H1 (cell line): ENCODE measurements at places on chromosomes 3 and 15. TPM values are rescaled to one million over a fixed set of nuclear protein-coding genes. Genes with fewer than 3 reads are reported as not detected.

- no peak for DNase-seq
These were observed 78.2 kb downstream of the FAIM start for GRCh38 chr3:138686771-138687221.

GRCh38 chr15:51837792-51838251 lies 8.4 kb downstream of the TMOD3 start:
- no peak for DNase-seq

GRCh38 chr3:171874251-171874681 lies 31.1 kb downstream of the TMEM212 start:
- peak; percentile 23 for DNase-seq

- no peak for DNase-seq
These were observed 87.9 kb downstream of the ULK4 start for GRCh38 chr3:41874022-41874421.

- DNase-seq, result no peak
These were observed 136.9 kb downstream of the NUP210 start for GRCh38 chr3:13282986-13283876.

GRCh38 chr3:32256206-32256605 lies 17.7 kb downstream of the CMTM8 start:
- DNase-seq, result no peak

DNA sequence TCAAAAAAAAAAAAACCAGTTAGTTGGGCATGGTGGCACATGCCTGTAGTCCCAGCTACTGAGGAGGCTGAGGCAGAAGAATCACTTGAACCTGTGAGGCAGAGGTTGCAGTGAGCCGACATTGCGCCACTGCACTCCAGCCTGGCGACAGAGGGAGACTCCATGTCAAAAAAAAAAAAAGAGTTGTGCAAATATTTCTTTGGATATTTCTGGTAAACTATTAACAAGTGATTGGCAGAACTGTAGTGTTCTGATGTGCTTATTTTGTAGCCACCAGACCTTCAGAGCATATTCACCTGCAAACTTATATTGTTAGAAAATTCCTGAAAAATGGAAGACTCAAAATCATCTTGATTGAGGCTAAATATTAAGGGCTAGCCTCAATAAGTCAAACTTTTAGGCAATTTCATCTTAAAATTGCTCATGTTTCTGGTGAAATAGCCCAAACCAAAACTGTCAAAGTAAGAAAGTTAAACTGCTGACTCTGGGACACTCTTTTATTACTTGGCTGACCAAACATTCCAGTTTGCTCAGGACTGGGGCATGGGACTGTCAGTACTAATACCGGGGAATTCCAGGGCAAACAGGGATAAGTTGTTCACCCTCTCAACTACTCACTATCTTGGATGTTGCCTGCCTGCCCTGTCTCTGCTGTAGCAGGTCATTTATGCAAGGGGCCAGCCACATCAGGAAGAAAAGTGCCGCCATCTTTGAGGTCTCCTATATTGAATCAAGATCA lies 37.0 kb downstream of the ABHD2 start:
- DNase-seq, result no peak

DNA sequence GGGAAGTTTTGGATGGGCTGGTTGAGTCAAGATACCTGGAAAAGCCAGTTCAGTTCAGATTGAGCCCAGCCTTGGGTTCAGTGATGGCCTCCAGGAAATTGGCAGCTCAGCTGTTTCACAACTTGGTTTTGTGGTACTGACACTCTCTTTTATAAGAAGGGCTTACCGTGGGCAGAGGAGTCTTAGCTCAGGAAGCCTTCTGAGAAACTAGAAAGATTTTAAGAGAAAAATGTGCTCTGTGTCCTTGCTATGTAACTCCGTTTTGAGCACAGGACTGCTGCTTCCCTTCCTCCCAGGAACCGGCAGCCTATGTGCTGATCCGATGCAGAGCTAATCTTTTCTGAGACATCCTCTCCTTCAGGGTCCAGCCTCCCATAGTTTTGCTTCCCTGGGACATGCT lies 46.6 kb upstream of the RASGRP1 start:
- DNase-seq, result no peak

GRCh38 chr15:63435204-63435820 lies 53.7 kb upstream of the CA12 start:
- DNase-seq, result no peak

TTLL13 gene
- 0.19 TPM in 1 of 2 replicates, not detected in the other for total RNA-seq

GPR160 gene
- total RNA-seq, result 16.6 and 16.7 TPM in 2 replicates

SATB1 gene
- total RNA-seq, result 28.0 and 28.4 TPM in 2 replicates

DUOX2 gene
- total RNA-seq, result not detected in 2 replicates

TBCCD1 gene
- total RNA-seq, result 13.4 and 13.9 TPM in 2 replicates

GATM gene
- total RNA-seq, result 10.0 and 10.2 TPM in 2 replicates

CHDH gene
- 8.9 and 10.3 TPM in 2 replicates for total RNA-seq

CAMK1 gene
- total RNA-seq, result 4.8 and 4.9 TPM in 2 replicates
